Fibroblast of skin of abdomen (primary cell): ENCODE measurements at places on chromosomes 5 and 9.

DNA sequence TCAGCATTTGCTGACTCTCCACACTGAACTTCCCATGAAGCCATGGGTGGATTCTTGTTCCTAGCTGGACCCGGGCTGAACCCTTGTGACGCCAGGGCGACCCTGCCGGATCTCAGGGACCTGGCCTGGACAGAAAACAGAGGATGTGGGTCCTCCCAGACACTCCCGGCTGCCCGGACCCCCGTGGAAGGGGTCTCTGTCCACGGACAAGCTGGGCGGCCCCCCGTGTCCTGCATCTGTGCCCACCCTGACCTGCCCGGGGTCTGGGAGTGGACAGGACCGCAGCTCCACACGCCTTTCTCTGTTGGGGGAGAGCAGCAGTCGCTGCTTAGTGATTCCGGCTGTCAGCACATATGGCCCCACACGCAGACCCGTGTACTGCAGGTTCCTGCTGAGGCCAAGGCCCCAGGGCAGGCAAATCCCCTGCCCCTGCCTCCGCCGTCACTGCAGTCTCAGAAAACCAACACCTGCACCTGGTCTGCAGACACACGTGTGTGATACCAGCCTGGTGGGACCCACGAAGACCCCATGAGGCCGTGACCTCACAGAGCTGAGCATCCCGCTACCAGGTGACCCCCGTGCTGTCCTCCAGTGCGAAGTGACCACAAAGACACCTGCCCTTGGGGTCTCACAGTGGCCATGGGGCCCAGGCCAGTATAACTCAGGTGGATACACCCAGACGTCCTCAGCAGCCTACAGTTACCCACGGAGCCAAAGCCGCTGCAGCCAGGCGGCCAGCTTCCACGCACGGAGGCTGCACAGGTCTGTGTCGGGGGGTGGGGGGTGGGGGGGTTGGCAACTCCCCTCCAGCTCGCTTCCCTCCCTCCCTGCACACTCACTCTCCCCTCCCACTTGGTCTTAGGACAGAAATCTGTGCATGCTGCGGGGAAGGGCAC is 50.6 kb downstream of the NKD2 start:
- DNase-seq: no peak

DNA sequence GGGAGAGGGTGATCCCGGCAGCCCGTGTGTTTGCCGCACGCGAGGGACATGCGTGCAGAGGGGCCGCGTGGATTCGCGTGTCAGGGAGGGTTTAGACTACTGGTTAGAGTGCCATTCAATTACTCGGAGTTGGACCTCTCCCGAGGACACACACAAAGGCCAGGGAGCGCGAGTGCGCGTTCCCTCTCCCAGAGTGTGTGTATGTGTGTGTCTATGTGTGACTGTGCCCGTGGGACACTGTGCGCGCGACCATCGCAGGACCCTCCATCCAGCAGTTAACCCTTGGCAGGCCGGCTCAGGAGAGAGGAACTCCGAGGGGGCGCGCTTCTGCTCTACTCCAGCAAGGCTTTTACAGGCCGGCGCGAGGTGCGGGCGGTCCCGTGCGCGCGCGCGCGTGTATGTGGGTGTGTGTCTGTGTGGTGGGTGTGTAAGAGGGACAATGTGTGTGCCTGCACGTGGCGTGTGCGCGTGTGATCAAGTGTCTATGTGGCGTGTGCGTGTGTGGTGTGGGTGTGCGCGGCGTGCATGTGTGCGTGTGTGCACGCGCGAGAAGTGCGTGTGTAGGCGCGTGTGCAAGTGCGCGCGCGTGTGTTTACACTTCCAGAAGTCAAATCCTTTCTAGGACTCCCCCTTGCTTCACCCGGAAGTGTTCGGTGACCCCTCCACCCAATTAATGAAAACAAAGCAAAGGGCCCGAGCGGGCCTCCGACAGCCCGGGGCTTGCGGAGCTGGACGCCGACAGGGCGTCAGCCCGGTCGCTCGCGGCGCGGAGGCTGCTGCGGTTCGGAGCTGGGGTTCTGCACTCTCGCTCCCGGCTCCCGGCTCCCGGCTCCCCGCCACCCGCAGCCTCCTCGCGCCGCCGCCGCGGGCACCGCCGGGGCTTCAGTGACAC is 75.3 kb upstream of the TBCA start:
- peak; percentile 46 for DNase-seq

- no peak for DNase-seq
Observed at GRCh38 chr5:82985763-82986162, 91.4 kb downstream of the TMEM167A start.

GRCh38 chr5:6436715-6437331 is 11.8 kb upstream of the UBE2QL1 start:
- peak; percentile 40 for DNase-seq

DNA sequence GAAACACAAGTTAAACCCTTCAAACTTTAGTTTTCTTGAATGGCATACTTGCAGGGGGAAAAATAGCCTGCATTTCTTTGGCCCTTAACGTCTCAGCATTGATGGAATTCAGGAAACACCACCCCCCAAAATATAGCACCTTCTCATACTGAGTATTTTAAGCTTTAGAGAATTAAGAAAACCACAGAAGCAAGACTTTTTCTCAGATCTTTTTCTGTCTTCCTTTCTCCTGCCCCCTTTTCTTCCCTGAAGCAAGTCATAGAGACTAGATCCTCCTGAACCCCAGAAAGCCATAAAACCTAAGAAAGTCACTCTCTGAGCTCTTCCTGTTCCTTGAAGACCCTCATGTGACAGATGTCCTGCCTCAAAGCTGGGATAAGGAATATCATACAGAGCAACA is 1069.9 kb downstream of the EFNA5 start:
- no peak for DNase-seq

DNA sequence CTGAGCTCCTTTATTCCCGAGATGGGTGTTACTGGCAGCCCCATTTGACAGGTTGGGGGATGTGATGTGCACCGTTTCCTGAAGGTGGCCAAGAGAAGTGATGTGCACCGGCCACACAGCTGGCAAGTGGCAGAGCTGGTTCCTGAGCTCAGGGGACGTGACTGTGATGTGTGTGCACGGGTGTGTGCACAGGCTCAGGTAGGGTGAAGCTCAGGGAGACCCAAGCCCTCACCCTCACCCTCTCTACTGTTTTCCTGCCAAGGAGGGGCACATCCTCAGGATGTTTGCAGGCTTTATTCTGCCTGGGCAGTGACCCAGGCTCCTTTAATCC is 56.6 kb downstream of the WWC1 start:
- no peak for DNase-seq

GRCh38 chr9:137326445-137327065 is 24.5 kb upstream of the NRARP start:
- DNase-seq: no peak

- no peak for DNase-seq
Observed at GRCh38 chr9:117882171-117882570, 178.0 kb downstream of the TLR4 start.

DNA sequence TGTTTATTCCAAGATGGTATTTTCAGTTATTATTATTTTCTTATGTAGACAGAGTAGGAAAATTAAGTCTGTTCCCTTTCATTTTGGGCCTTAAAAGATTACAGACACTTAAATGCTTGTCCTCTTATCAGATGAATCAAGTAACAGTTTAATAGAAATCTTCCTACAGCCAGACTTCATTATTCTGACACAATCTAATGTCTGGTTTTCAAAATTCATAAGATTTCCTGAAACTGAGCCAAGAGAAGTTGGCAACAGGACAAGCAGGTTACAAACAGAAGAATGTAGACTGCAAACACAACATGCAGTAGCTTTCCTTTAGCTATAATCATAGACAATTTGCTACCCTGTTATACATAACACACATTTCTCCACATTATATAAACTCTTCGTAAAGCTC is 130.5 kb downstream of the FBXL17 start:
- peak; percentile 6 for DNase-seq

DNA sequence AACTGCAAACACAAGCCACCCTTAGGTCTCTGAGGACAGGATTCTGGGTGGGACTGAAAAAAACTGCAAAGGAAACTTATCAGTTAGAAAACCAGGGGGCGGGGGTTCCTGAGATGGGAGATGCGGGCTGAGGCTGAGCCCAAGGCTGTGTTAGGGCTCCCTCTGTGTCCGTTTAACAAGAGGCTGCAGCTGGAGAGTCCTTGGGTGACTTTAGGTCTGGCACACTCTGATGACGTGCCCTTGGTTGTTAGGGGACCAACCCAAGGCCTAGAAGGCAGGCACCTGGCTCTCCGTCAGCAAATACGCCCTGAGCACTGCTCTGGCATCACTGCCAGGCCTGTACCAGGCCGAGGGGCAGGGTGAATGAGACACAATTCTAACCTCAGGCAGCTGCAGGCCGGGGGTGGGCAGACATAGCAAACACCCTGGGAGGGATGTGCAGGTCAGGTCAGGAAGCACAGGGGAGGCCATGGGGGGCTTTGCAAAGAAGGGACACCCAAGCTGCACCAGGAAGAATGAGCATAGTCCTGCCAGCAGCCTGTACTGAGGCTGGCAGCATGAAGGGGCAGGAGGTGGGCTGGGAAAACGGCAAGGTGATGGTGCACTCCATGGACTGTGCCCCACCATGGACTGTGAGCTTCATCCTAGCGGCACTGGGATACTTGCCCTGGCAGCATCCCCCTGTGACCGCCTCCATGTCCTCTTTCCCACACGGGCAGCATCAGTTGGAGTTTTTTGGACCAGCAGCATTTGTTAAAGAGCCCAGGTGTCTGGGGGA is 137.9 kb downstream of the GABBR2 start:
- DNase-seq: no peak

GRCh38 chr5:22549876-22550671 is 303.1 kb downstream of the CDH12 start:
- DNase-seq: no peak

DNA sequence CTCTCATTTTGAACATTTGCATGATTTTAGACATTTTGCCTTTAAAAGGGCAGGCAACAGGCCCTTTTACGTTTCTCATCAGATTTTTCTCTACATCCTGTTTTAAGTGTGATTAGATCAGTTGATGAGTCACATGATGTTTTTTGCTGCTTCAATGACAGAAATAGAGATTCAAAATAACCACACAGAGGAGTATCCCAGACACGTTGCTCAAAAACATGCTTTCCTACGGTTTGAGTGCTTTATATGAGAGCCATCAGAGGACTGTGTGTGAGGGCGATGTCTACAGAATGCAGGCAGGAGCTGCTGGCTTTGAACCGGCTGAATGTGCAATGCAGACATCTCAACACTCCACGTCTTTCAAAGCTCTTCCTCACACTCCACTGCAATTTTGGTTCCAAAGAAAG is 42.1 kb downstream of the OTULIN start:
- peak; percentile 67 for DNase-seq

DNA sequence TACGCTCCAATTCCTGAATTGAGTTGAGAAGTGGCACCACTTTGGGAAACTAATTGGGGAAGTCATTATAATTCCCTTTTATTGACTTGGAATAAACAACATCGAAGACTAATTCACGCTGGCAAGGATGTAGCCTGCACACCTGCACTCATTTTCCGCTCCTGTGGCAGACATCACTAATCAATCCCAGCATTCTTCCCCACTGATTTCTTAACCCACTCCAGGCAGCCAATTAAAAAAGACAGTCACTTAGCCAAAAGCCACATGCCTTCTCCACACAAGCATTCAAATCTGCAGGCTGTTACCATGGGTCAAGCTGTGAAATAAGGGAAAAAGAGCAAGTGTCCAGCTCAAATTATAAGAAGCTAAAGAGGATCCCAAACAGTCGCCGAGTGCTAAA is 68.2 kb upstream of the HRH2 start:
- no peak for DNase-seq

DNA sequence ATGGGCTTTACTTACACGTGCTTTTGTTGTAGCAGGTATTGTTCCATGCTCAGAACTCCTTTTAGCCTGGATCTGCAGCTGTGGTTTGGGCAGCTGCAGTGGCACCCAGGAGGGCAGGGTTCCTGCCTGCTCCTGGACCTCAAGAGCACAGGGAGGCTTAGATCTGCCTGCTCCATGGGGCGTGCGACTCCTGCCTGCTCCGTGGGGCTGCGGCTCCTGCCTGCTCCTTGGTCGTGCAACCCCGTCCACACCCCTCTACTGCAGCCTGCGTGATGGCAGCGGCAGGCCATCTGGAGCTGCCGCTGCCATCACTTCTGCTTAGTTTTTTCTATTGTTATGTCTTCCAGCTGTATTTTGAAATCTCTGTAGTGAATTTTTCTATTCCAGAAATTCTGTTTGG is 11.7 kb upstream of the UGT3A2 start:
- DNase-seq: no peak

DNA sequence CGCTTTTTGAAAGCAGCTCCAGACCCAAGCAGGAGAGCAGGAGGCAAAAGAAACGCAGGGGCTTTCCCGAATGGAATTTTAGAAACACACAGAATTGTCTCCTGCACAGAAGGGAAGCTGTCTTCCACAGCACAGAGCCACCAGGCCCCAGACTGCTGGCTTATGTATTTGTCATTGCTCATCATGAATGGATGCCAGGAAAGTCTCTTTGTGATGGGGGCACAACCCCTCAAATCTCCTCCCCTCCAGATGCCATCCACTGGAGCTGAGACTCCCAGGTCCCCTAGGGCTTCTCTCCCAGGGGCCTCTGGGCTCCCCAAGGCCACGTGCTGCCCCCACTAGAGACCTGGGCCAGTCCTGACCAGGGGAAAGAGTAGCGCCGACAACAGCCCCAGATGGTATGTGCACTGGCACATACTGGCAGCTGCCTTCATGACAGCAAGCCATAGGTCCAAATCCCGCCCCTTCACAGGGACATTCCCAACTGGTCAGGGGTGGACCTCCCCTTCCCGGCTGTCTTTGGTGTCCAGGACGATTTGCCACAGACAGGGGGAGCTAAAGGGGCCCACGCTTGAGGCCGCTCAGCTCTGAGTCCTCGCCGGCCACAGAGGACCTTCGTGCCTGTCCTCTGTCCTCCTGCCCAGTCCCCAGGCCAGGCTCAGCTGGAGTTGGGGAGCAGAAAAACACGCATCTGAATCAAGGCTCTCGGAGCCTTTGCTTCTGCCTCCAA is 127.8 kb downstream of the KCNIP1 start:
- peak; percentile 8 for DNase-seq

DNA sequence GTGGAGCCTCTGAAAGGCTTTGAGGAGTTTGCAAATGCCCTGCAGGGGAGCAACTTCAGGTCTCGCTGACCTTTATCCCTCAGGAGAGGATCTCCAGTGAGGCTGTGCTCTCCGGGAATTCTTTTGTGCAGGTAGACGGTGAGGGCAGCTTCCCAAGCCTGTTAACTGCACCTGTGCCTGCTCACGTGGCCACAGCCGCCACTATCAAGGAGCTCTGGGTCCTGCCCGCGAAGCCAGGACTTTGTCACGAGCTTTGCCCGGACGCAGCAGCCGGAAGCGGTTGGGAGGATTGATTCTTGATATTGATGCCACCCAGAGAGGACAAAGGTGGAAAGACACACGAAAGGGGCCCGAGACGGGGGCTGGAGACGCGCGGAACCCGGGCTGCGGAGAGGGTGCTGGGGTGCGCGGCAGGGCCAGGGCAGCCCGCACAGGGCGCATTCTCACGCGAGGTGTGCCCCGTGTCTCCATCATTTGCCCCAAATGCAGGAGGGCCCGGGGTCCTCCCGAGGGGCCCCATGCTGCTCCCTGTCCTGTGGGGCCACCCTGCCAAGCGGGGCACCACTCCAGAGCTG is 18.2 kb downstream of the SLC9A3 start:
- no peak for DNase-seq

DNA sequence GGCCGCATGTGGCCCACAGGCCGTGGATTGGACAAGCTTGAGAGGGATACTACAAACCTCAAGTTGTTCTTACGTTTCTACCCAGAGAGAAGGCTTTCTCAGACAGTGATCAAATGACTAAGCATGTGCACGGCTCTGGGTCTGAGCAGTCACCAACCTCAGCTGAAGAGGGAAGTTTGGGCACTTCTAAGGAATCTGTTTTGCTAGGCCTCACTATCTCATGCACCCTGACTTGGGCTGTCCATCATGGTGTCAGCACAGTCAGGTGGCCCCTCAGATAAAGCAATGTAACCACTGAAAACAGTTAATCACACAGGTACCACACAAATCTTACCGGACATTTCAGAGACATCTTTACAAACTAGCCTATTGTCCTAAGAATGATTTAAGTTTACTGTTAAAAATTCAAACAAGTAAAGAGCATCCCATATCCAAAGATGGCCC is 24.6 kb downstream of the CSF2 start:
- DNase-seq: peak; percentile 27
